ENCODE measurements at places on chromosomes 5 and 9. TPM values are rescaled to one million over a fixed set of nuclear protein-coding genes. Genes with fewer than 3 reads are reported as not detected.

The SLC6A19 gene
- not detected for total RNA-seq

DNA sequence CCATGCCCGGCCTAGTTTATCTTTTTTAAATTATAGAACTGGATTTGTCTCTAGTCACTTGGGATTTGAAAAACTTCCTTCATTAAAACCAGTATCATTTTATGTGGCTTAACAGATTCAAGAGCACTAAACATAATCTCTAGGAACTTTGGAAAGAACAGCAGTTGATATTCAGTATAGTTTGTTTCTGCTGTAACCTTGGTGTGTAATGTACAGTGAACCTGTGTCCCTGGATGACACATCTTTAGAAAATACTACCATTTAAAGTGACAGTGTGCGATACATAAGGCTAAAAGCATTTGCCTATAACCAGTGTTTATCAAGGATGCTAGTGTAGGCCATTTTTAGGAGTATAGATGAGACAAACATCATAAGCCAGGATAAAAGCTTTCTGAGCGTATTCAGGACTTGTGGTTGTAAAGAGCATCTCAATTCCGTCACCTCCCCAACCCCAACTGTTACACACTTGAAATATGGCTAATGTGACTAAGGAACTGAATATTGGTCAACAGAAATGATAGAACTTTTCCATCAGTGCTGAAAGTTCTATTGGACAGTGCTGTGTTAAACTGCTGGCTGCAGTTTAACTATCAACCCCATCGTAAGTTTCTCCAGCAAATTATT, 4.4 kb downstream of the SNX18 start:
- DNase-seq, result no peak

DNA sequence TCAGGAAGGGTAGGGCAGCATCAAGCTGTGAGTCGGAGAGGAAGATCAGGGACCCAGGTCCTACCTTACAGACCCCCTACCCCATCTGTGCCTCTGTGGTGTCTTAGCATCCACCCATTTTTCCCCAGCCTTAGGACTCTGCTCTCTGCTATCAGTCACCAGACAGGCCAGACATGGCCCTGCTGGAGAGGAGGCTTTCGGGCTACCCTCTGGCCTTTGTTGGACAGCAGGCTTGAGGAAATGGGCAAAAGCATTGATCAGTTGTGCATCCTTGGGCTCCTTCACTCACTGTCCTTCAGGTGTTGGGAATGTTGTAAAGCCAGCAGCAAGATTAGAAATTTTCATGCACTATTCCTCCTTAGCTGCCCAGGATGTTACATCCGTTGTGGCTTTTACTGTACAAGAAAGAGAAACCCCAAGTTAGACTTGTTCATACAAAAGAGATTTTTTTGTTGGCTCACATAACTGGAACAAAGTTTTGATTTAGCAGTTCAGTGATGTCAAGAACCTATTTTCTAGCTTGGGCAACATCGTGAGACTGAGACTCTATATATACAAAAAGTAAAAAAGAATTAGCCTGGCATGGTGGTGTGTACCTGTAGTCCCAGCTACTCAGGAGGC, 17.4 kb upstream of the TNFAIP8 start:
- DNase-seq, result no peak

DNA sequence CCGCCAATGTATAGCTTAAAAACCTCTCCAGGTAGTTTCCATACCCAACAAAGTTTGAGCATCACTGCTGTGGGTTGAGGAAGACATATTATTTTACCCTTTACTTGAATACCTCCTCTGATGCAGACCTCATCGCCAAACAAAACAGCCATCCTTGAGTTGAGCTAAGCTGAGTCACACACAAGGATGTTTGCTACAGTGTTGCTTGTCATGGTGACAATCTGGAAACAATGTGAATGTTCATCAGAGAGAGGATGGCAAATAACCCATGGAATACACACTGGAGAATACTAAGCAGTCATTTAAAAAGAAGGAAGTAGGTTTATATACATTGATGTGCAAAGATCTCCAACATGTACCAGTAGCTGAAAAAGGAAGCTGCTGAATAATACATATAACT, 41.1 kb upstream of the TCF7 start:
- DNase-seq, result no peak

GRCh38 chr5:169280286-169280685, 20.7 kb downstream of the SLIT3 start:
- no peak for DNase-seq

GRCh38 chr9:108468364-108468763, 387.4 kb downstream of the ACTL7B start:
- no peak for DNase-seq

GRCh38 chr5:34929720-34930461, 532 bp downstream of the DNAJC21 start:
- peak; percentile 18 for DNase-seq

DNA sequence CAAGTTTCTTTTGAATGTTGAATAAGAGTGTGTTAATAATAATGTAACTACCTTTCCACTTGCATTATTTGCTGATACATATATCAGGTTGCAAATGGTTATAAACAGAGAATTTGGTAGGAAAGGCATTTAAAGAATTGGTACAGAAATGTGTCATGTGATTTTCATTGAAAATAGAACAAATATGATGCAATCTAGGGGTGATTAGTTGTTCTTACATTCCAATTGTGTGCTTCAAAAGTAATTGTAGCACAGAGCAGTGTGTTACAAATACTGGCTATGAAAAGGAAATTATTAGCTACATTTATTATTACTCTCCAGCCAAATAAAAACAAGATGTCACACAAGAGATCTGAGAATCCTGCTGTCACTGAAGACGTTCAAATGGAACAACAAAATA, 61.8 kb upstream of the PRDM9 start:
- no peak for DNase-seq

GRCh38 chr5:150209099-150209635, 19.3 kb downstream of the SLC6A7 start:
- no peak for DNase-seq

DNA sequence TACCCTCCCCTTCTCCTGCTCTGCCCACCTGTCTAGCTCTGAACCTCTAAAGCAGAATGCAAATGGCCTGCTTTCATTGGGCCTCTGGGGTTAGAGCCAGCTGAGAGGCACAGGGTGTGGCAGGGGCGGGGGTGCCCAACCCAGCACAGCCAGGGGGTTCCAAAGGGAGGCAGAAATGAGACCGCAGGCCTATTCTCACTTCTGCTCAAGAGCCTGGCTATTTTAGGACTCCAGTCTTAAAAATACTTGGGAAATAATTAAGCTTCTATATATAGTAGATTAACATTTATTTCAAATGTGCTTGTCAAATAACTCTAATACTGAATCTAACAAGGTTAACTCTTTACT, 5.7 kb downstream of the QSOX2 start:
- DNase-seq, result no peak

Measured in epithelial cell of proximal tubule (primary cell).